Progenitor cell of endocrine pancreas (in vitro differentiated cells): ENCODE measurements at places on chromosomes 2 and 18.

DNA sequence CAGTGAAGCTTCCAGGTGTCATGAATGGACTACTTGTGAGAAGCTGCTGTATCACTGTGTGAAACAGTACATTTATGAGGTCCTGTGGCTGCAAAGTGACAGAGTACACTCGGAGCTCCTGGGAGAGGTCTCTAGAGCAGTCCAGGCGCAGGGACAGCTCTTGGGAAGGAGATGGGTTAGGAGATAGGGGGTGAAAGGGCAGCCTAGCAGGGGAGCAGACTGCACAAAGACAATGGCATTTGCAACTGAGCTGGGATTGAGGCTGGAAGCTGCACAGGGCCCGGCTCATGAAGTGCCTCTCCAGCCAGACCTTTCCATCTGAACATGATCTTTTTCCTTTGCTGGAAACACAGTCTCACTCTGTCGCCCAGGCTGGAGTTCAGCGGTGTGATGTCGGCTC is 83.6 kb downstream of the RHOB start:
- no peak for DNase-seq

DNA sequence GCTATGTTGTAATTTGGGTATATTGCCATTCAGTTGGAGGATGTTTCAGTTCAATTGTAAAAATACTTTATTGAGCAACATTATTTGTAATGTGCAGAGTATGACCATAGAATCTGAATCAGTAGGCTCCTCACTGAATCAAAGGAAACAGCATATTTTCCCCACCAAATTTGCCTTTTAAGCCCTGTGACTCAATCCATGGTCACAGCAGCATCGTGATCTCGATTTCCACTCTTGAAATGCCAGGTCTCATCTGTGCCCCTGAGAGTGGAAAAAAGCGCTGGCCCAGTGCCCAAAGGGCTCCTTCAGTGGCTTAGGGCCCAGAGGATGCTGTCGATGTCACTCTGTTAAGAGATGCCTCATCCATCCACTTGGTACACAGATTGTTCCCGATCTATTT is 57.5 kb downstream of the FHOD3 start:
- DNase-seq: no peak

DNA sequence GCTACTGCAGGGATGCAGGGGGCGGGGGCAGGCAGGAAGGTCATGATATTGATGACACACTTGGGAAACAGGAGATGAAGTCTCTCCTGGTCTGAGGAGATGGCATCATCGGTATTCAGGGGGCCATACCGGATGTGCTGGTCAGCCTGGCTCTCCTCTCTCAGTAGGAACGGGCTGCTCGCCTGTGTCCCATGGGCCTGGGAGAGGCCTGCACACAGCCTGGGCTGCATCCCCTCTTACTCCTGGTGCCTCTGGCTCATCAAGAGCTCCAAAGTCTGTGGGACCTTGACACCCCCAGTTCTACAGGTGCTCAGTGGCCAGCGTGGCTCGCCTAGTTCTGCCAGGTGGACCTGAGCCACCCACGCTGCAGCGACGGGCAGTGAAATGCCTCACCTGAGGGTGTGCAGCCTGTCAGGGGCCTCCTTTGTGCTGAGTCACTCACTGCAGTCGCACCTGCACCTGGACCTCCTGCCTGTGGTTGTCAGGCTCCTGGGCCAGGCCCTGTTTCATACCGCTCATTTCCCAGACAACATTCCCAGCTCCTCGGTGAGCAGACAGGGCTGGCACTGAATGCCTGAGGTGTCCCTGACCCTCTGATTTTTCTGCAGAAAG is 18.6 kb upstream of the CNDP1 start:
- DNase-seq: no peak

- DNase-seq: no peak
These were observed 373.6 kb upstream of the TRIB2 start for GRCh38 chr2:12343141-12343540.

- DNase-seq: no peak
These were observed 28.9 kb downstream of the PPP1CB start for GRCh38 chr2:28780496-28780895.

- DNase-seq: no peak
These were observed 264.4 kb downstream of the TWIST2 start for GRCh38 chr2:239112127-239112774.

DNA sequence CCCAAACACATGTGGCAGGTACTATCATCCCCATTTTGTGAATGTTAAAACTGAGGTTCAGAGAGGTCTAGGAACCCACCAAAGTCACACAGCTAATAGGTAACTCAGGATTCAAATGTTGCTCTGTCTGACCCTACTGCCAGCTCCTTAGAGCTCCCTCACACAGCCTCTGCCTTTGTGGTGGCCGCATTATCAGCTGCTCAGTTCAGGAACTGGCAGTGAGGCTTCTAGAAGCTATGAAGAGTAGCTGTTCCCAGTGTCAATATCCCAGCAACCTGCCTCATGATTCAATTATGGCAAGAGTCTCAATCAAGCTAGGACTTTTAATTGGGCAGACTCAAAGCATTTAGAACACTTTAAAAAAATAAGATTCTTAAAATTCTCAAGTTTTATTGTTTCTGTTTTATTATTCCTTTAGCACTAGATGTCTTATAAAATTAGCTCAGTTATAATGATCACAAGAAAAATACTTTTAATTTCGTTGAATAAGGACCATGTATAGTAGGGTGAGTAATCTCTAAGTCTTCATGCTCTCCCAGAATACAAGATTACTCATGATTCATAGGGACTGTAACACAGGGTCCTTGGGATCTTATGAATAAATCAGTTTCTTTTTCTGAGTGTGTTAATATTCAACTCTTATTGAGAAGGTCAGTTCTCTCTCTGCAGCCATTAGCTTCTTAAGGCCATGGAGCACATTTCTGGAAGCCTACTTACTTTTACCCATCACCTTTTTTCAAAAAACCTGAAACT is 342.7 kb downstream of the RND3 start:
- DNase-seq: no peak

DNA sequence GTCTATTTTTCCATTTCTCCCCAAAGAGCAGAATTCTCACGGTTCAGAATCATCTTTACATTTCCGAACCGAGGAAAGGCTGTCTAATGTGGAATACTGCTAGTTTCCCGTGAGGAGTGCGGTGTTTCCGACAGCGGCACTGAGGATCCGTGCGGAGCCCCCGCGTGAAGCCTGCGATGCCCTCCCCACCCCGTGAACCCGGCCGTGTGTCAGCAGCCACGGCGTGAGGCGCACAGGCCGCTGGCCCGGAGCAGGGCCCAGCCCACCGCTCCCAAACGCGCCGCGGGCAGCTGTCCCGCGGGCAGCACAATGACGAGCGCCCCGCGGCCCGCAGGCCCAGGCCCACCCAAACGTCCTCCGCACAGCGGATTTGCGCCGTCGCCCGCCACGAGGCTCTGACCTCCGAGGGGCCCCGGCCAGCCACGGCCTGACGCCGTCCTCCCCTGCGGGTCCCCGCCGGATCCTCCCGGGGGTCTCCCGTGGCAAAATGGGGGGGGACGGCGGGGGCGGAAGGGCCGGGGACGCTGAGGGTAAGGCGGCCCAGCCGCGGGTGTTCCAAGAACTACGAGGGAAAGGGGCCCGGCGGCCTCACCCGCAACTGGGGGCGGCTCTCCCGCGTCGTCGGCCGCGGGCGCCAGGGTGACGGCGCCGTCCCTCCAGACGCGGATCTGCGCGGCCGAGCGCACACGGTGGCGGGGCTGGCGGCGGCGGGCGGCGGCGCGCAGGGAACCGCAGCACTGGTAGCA is 796 bp downstream of the SPIRE1 start:
- DNase-seq: peak; percentile 24

DNA sequence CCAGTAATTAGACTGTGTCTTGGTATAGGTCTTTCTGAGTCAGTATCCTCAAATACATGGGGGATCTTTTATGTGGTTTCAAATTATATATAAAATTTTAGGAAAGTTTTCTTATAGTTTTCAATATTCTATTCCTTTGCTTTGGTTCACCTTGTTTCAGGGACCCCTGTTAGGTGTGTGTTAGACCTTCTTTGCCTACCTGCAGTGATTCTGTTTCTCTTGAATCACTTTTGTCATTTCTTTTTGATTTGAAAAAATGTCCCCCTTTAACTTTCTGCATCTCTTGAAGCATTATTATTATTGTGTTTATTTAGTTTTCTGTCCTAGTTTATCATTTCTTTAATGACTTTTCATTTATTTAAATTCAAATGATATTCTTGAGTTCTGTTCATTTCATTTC is 98.7 kb downstream of the FHOD3 start:
- no peak for DNase-seq

DNA sequence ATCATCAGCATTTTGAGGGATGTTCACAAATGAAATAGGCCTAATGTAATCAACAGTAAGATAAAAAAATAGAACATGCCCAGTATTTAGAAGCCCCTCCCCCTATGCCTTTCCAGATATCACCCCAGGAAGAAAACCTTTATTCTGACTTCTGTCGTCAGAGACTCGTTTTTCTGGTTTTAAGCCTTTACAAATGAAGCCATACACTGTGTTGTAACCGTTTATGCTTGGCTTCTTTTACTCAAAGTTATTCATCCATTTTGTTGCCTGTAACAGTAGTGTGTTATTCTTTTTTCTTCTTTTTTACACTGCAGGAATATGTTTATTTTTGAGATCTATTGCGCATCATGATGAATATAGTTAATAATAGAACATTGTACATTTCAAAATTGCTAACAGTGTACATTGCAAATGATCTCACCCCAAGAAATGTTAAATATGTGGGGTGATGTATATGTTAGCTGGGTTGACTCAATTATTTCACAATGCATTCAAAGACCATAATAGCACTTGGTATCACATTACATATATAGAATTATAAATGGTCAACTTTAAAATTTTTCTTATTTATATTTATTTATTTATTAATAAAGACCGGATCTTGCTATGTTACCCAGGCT is 28.1 kb upstream of the PNPT1 start:
- DNase-seq: no peak
